ENCODE measurements at places on chromosomes 4 and X.
A peak's percentile ranks its signal among the peaks of the same experiment; 100 is the strongest.

- DNase-seq = no peak
Measured at GRCh38 chr4:78922207-78922606, 17.0 kb downstream of the PAQR3 start.

DNA sequence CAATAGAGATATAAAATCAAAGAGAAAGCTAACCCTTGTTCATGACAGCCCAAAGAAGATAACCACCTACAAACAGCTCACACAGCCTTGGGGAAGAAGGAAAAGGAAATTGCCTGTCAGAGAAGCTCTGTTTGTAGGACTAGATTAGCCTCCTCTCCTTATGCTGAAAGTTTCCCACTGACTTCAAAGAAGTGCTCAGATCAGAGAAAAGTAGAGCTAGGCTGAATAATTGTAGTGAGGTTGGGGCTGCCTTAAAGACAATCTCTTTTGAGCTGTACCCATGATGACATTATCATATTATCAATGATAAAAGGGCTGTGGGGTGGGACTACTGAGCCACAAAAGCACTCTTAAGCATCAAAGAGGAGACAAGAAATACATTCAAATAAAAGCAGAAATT lies 223.0 kb upstream of the GALNT7 start:
- no peak for DNase-seq

- peak; percentile 44 for DNase-seq
Measured at GRCh38 chr4:175762582-175762981, 49.5 kb downstream of the GPM6A start.

GRCh38 chr4:119081542-119081859 lies 54.1 kb upstream of the MYOZ2 start:
- DNase-seq = no peak

- DNase-seq = peak; percentile 53
Measured at GRCh38 chr4:15481961-15482745, 12.5 kb downstream of the CC2D2A start.

DNA sequence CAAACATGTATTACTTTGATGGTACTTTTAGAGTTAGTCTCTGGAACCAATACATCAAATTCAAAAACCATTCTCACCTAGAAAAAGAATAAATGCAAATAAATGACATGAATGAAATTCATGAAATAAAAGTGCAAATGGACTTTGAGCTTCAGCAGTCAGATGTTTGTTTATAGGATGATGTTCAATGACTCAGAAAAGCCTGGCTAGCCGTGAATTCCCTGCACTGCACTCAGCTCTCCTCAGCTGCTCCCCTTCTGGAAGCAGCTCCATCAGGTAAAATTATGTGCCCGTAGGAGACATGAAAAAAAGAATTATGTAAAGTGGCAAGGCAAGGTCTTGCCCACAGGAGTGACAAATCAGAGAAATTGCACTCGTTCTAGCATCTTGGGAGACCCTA lies 390.6 kb downstream of the GPM6A start:
- no peak for DNase-seq

- no peak for DNase-seq
Measured at GRCh38 chr4:3065551-3065950, 8.8 kb downstream of the HTT-AS start.

DNA sequence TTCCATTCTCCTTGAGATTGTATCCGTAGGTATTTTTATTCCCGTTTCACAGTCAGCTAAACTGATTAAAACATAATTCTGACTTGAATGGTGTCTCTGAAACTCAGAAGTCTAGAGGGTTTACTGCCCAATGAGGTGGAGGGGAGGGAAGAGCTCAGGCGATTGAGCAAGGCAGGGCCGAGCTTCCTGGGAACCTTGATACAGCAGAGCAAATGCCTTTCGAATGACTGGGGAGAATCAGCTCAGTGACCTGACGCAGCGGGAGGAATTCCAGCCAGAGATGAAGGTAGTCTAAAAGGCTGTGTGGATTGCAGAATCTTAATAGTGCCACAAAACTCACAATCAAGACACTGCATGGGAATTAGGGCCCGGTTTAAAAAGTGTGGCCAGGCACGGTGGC lies 233.6 kb downstream of the EVC2 start:
- DNase-seq = no peak

GRCh38 chrX:17187136-17187756 lies 187.8 kb upstream of the NHS start:
- DNase-seq = peak; percentile 63

DNA sequence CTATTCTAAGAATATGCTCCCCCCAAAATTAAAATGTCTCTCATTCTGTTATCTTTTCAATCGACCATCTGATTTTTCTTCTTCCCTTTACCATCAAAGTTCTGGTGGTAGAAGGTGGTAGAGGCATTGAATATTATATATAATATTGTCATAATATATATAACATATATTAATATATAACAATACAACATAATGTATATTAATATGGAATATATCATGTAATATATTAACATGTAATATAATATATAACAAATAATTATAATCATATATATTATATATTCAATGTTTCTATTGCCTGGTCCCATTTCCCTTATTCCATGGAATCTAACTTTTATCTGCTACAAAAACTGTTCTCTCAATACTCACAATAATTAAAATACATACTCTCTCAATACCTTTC lies 40.6 kb downstream of the STPG2 start:
- no peak for DNase-seq

DNA sequence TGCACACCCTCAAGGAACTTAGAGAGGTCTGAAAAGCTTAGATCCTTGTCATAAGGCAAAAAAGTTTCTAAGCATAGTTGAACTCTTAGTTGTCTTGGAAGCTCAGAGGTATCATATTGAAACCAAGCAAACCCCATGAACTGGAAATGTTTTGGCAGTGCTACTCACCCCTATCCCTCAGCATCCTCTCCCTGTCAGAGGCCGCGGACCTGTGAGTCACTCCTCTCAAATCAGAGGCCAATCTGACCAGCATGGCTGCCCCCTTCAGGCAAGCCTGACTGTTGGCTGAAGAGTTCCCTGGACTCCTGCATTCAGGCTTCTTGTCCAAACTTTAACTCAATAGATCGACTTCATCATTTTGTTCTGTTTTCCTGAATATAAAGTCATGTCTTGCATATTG lies 69.4 kb downstream of the KCNIP4 start:
- no peak for DNase-seq

- DNase-seq = no peak
Measured at GRCh38 chr4:84258905-84259830, 239.9 kb downstream of the NKX6-1 start.

GRCh38 chrX:20433388-20433775 lies 166.7 kb upstream of the RPS6KA3 start:
- peak; percentile 11 for DNase-seq

DNA sequence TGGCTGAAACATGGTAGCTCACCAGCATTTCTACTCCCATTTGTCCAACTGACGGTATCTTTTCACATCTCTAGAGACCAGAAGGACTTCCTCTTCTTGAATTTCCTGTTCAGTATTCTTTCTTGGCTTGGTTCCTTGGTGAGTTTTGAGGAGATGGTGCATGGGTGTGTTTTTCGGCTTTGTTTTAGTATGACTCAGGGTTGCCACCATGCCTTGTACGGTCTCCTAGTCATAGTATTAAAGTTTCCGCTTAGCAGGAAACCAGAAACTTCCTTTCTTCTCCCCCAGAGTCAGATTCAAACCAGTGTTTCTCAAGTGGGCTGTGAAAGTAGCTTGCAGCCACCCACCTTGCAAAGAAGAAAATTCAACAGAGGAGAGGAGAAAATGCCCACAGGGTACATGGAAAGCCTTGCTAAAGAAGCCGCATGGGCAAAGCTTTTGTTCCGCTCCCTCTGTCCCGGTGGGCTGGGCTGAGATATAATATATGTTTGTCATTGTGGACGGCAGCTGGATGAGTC lies 5.7 kb downstream of the CD99 start:
- peak; percentile 70 for DNase-seq

DNA sequence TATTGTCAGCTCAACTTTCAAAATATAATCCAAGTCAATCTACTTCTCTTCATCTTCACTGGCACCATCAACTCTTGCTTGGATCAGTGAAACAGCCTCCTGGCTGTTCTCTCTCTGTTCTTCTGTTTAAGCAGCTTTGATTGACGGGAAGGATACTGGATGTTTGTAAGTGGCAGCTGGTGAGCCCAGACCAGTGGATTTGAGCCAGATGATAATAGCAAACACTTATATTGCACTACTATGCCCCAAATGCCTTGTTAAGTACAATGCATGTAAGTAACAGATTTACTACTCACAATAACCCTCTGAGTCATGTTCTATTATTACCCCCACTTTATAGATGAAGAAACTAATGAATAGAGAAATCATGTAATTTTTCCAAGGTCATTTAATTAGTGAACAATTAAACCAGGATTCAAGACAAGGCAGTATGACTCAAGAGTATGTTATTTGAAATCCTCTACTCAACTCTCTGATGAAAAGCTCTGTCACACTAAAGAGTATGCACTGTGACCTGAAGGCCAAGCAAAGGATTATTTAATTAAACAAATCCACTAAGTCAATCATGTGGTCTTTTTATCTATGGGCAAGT lies 44.8 kb downstream of the SPANXN3 start:
- DNase-seq = no peak

DNA sequence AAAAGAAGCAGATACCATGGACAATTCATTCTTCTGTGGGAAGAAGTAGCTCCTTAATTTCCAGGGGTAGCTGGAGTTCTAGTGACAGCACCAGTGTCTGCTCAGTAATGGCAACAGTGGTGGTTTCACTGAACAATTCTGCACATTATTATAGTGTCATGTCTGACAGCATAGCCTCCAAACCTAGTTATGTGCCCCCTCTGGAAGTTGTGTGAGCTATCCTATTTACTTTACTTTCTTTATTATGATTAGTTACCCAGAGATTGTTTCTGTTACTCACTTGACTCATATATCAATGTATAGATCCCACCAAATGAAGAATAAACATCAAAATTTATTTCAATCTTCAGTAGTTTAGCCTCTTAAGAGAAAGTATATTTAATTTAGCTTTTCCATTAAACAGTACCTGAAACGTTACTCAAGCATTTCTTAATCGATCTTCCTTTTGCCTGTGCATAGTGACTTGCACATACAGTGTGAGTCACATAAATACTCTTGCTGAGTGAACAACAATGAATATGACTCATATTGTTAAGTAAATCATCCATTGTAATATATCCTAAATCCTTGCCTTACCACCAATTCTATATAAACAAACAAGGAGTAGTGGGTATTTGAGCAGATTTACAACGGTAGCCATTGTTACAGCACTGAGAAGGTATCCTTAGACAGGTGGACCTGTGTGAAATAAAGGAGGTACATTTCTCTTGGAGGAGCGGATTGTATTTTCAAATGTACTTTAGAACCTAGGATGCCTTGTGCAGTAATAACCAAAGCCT lies 534.7 kb downstream of the ANKRD50 start:
- DNase-seq = no peak

GRCh38 chr4:152427981-152428380 lies 107.9 kb downstream of the FBXW7 start:
- no peak for DNase-seq

DNA sequence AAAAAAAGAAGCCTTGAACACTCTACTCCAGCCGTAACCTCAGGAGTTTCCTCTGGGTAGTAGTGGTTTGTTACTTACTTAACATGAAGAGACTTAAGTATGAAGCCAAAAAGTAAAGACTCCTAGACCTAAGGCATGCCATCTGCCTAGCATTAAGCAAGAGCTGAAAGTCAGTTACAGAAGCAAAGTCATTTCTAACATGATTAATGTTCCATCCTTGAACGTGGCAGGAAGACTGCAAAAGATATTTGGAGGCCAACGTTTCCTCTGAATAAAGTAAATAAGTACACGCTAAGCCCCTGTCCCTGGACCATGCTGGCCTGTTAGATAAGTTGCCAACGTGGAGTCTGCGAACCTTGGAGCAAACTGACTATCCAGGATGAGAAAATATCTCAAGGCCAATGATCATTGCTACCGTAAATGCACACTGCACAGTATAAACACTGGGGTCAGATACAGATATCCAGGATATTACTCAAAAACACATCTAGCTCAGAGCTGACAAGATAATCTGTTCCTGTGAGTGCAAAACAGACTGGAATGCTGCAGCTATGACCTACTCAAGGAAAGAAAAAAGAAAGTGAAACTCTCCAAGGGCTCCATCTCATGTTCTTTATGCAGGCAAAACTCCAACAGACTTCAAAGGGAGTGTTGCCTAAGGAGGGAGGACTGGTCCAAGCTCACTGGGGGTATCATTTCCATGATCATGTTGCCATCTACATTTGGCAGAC lies 255.8 kb downstream of the COL25A1 start:
- peak; percentile 74 for DNase-seq

DNA sequence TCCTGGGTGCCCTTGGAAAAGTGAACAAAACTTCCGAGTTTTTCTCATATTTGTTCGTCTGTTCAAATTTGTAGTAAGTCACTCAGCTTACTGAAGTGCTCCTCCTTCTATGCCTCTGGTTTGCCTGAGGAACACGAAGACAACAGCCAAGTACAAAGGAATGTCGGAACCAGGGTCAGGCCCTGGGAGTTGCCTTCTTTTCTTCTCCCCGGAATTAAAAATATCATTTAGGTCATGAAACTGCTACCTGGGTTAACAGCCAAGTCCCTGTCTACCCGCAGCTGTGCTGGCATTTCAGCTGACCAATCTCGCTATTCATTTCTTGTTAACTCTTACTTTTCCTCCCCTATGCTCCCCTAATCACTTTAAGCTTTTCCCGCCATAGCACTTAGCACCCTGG lies 137.6 kb upstream of the TEX13D start:
- peak; percentile 79 for DNase-seq

- DNase-seq = no peak
Measured at GRCh38 chr4:172780566-172781081, 388.0 kb upstream of the GALNT7 start.

DNA sequence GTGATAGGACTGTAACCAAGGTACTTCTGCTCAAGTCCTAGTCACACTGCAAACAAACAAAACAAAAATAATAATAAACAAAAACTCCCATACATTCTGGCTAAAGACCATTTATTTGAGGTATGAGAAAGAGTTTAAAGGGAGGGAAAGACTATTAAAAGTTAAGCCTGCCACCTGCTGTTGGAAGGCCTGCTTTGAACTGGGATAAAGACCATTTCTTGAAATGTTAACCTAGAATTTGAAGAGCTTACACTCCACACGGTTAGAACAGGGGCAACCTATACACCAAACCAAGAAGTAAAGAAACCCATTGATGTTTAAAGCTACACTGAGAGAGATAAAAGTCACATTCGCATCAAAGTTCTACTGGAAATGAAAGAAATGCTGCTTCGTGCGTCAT lies 548.7 kb upstream of the DIPK2B start:
- peak; percentile 27 for DNase-seq

GRCh38 chrX:69037786-69038185 lies 127.5 kb downstream of the PJA1 start:
- no peak for DNase-seq

- no peak for DNase-seq
Measured at GRCh38 chrX:84168095-84168494, 19.9 kb downstream of the RPS6KA6 start.

DNA sequence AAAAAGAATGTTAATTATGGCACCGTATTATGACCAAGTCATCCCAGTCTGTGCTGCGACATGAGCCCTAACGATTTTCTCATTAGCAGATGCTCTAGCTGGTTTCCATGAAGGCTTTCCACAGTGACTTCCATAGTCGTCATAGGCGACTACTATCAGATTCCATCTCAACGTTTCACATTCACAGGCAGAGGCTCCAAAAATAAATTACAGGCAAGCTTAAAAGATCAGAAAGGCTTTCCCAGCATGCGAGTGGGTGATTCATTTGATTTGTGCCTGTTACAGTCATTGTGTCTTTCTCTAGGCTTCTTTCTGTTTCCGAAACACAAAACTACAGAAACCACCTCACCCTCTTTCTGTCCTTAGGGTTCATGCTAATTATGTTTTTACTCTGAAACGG lies 43.2 kb downstream of the PALLD start:
- DNase-seq = peak; percentile 86

All from muscle of leg (tissue), 16 donors.